ENCODE measurements at places on chromosomes 11 and 22.

GRCh38 chr22:38569181-38569971 is 607 bp downstream of the DMC1 start:
- DNase-seq = no peak

GRCh38 chr11:76524919-76525318 is 80.1 kb downstream of the EMSY start:
- no peak for DNase-seq

DNA sequence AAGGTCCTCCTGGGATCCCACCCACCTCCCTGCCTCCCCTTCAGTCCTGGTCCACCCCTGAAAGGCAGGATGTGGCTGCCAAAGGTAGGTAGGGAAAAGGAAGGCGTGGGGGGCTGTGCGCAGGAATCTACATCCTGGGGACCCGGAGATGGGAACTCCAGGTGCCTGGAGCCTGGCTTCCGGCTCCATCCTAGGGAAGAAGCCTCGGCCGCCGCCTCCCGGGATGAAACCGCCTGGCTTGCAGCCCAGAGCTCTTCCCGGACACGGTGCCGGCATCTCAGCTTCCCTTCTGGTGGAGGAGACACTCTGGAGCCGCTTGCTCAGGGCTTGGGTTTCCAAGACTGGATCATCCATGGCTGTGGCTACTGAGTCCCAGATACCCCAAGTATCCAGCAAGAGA is 33.3 kb upstream of the PDGFB start:
- DNase-seq = no peak

DNA sequence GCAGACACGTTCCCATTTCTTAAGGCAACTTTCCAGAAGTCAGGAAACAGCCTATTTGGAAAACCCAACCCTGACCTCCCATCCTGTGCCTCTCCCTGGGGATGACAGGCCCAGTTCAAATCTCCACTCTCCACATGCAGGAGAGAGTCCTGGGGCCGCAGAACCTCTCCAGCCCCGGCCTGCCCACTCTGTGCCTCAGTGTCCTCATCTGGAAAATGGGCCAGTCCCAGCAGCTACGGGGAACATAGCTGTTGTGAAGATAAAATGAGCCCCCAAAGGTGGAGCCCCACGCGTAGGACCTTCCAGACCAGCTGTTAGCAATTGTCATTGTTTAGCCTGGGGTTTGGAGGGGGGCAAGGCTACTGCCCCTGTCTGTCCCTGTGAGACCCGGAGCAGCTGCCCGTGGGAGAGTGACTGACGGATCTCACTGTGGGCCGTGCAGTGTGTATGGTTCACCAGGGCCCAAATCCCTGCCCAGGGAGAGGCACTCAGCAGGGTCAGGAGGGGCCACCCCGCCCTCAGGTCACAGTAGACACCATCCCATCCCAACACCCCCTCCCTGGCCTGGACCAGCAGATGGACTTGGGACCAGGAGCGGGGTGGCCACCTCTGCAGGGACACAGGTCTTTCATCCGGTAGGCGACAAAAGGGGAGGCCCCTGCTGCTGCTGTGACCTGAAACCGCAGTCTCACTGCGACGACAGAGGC is 145.9 kb downstream of the CTTN start:
- no peak for DNase-seq

- no peak for DNase-seq
Observed at GRCh38 chr22:38879108-38879729, 7.2 kb upstream of the CBX6 start.

DNA sequence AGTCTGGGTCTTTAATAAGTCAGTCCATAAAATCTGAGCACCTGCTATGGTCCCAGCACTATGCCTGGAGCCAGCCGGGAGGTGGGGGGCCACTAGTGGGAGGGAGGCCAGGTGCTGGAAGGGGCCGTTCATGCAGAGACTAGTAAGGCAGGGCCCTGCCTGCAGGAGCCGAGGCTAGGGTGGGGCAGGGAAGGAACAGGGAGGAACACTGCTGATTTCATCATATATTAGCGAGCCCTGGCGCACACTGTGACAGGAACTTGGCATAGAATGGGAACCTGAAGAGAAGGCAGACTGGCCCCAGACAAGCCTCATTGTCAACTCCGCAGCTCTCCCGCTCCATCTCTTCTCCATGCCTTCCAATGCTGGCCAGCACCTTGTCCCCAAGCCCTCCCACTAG is 7.1 kb downstream of the VSIG10L2 start:
- DNase-seq = no peak

- DNase-seq = no peak
Observed at GRCh38 chr11:104688731-104689130, 209.5 kb downstream of the CASP12 start.

DNA sequence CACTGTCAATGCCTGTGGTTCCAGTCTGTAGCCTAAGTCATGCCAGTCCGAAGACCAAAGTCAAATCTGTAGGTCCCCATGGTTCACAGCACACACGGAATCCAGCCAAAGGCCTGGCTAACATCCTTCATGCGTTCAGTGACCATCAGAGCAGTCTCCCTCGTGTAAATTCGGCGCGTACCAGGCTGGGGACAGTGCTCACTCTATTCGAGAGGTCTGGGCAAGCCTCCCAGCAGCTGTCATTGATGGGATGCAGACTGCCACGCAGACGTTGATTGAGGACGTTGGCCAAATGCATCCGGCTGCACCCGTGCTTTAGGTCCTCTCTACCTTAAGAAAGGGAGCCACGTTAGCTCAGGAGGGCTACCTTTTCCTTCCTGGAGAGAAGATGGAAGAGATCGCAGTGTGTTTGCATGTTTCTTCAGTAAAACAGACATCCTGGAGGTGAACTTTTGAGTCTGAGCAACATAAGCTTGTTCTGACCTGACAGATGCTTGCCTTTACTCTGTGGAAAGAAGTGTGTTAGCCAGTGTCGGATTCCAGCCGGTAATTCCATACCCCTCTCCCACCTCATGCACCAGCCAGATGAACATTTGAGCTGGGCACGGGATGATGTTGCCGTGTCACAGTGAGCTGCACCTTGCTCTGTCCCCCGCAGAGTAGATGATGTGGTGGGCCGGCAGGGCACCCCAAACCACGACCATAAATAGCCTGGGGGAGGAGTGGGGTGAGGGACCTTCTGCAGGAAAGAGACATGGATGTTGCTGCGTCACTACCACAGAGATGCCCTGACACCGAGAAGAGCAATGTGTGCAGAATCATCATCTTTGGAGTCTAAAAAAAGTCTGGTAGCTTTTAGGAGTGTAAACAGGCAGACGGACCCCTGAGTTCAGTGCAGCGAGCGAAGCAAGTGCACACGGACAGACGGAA is 12.2 kb downstream of the CTTN start:
- no peak for DNase-seq
